ENCODE measurements at places on chromosomes 2 and 18.

GRCh38 chr18:37604032-37604431 is 38.4 kb upstream of the CELF4 start:
- DNase-seq = no peak

- DNase-seq = no peak
Observed at GRCh38 chr2:152815634-152816257, 97.3 kb downstream of the ARL6IP6 start.

GRCh38 chr2:236823963-236824362 is 254.3 kb downstream of the ACKR3 start:
- no peak for DNase-seq

GRCh38 chr18:46301571-46301970 is 197.4 kb downstream of the HAUS1 start:
- no peak for DNase-seq

DNA sequence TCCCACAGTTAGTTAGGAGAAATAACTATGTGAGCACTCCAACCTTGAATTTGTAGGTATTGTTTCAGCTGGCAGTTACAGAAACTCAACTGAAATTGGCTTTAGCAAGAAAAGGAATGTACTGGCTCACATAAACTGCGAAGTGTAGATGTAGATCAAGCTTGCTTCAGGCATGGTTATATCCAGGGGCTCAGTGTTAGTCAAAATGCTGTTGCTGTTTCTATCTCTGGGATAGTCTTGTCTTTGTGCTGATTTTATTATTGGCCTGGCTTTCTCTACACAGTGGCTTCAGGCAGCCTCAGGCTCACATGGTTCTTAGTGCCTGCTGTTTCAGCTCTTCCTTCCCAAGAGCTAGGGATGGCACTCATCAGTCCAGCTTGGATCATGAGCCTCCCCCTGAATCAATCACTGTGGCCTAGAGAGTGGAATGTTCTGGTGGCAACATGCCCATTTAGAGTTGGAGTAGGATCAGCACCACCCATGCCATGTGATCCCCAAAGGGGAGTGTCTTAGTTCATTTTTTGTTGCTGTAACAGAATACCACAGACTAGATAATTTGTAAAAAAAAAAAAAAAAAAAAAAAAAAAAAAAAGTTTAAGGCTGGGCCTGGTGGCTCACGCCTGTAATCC is 69.1 kb upstream of the FOXI3 start:
- DNase-seq = no peak

- peak; percentile 14 for DNase-seq
Observed at GRCh38 chr18:12686100-12686499, 16.4 kb downstream of the CEP76 start.

DNA sequence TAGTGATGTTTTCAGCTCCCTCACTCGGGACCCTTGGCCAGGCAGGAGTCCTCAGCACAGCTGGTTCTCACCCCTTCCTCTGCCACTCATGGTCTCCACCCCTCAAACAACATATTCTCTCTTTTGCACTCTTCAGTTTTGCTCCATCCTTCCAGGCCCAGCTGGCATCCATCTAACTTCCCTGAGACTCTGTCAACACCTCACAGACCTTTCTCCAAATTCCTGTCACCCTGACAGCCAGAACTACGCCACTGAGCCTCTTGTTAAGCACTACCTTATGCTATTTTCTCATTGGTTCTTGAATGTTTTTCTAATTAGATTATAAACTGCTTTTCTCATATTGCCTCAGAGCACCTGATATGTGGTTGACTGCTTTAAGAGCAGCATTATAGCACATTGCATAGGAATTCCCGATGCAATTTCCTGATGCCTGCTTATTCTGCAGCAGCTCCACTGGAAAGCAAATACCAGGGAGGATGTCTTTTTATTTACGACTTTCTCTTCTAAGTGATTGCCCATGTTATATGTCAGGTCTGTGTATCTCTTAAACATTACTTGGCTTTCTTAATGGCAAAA is 12.4 kb upstream of the INO80C start:
- DNase-seq = no peak

DNA sequence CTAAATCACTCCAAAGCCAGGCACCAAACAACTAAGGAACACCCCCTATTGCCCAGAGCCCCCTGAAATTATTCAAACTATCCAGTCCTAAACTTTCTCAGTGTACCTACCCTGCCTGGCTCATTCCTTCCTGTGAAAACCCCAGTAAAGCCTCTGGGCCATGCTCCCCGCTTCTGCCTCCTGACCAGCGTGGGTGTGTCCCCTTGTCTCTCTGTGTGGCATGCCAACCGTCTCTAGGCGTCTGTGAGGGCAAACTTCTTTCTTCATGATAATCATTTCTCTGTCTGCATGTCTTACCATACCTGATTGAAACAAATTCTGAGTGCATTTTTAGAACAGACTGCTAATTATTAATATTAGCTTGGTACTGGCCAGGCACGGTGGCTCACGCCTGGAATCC is 109.0 kb upstream of the MSH2 start:
- no peak for DNase-seq

DNA sequence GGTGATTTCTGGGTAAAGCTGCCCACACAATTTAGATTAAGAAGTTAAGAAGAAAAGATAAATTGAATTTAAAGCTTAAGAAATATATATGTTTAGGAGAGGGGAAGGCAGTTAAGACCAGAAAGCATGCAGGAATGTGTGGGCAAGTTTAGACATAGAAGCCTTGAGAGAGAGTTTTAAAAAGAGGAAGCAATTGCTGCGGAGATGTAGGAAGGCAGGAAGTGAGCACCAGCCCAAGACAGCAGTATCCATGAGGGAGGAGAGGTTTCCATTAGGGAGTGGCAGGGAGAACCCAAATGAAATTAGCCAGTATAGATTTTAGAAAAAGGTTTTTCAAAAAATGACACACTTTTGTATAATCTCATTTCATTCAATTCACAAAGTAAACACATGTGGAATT is 24.3 kb downstream of the DSC2 start:
- no peak for DNase-seq

DNA sequence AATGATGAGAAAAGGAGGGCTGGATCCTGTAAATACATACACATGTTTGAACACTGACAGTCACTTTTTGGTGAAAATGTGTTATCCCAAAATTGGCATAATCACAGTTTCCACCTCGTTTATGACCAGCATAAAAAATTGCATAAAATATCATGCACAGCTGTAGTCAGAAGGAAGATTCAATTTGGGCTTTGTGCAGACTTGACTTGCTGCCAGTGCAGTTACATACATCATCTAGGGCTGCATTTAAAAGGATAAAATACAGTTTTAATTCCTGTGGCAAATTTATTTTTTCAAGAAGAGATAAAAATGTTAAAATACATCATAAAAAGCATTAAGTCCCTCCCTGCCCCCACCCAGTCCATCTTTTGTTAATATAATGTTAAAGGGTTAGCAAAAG is 103.8 kb downstream of the VWC2L start:
- DNase-seq = no peak

- peak; percentile 35 for DNase-seq
Observed at GRCh38 chr2:12412898-12413305, 303.8 kb upstream of the TRIB2 start.

DNA sequence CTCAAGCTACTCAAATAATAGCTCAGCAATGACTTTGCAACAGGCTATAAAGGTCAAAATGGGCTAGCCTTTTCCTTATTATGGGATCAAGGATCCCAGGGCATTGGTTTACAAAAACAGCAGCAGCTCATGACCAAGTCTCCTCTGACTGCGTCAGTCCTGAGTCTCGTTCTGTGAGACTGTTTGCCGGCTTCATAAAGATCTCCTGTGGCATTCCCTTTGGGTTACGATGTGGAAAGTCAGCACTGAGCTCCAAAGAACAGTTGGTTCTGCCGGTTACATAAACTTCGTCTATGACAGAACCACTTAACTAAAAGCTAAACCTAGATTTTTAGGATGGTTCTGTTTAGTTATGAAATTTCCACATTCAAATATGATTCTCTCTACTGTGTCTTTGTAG is 674.9 kb downstream of the ZEB2 start:
- no peak for DNase-seq

GRCh38 chr2:223580951-223581350 is 21.2 kb downstream of the SCG2 start:
- DNase-seq = peak; percentile 23

GRCh38 chr18:63553081-63553480 is 10.9 kb downstream of the SERPINB12 start:
- DNase-seq = no peak

- no peak for DNase-seq
Observed at GRCh38 chr18:46343931-46344372, 239.8 kb downstream of the HAUS1 start.

DNA sequence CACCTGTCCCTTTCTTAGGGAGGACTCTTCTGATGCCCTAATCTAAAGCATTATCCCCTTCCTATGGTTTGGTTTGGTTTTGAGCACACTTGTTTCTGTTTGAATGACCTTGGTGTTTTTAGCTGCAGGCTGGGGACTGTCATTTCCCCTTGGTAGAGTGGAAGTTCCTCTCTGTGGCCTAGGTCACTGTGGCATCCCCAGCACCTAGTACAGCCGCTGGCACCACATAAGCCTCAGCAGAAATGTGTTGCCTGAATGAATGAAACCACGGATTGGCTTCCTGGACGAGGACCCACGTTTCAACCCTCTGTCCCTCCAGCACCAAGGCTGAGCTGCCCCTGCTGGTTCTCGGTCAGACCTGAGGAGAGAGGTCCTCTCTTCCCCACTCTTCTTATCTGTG is 159.9 kb downstream of the CTIF start:
- no peak for DNase-seq

DNA sequence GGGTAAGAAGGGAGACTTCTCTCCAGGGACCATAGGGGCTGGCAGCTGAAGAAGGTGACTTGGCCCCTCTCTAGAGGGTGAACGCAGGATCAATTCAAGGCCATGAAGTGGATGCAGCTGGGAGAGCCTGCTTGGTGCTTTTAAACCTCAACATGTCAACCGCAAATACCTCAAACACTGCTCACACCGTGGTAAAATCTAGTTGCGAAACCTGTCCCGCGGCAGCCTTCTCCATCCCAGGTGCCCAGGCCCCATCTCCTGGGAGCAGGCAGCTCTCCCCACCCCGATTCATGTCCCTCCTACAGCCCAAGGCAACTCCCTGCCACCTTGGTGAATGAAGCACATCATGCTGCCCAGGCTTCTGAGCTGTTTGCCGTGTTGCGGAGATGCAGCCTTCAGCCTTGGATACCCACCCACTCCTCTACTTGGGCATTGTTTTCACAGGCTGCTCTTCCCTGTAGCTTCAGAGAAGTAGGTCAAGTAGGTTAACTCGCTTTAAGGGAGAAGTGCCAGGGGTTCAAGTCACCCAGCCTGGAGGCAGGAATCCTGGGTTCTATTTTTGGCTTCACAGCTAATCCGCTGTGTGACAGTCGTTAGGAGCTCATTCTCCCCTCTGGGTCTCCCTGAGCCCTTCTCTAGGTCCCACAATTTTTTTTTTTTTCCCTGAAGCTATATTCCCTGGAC is 6.2 kb upstream of the EFR3B start:
- no peak for DNase-seq

DNA sequence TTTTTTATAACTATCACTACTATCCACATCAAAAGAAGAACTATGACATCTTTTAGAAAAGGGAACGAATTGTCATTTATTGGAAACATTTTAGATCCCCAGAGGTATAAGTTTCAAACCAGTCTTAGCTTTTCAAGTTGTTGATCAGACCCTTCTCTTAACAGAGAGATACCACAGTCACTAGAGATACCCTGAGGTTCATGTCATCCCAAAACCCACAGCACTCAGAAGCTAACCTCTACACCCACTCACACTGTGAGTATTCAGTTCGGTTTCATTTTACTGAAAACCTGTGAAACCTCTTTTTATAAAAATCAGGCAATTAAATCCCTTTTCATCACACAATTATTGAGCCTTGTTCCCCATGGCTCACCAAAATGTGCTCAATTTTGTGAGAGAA is 156.2 kb downstream of the DTNA start:
- no peak for DNase-seq

DNA sequence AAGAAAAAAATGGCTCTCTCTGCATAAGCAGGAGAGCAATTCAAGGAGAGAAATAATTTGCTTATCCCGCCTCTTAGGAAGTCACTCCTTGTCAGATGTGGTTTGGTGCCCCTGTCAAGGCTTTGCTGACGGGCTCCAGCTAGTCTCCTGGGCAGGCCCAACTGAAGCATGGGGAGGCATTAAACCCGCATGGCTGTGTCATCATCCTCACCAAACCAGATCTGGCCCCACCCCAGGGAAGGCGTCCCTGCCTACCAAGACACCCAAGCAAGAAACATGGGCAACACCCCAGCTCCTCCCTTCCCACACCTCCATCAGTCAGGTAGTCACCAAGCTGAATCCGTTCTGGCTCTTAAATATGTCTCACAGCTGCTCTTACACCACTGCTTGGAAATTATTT is 108.0 kb downstream of the SGPP2 start:
- no peak for DNase-seq

GRCh38 chr2:27264253-27264752 is 1.5 kb upstream of the SLC30A3 start:
- DNase-seq = no peak

DNA sequence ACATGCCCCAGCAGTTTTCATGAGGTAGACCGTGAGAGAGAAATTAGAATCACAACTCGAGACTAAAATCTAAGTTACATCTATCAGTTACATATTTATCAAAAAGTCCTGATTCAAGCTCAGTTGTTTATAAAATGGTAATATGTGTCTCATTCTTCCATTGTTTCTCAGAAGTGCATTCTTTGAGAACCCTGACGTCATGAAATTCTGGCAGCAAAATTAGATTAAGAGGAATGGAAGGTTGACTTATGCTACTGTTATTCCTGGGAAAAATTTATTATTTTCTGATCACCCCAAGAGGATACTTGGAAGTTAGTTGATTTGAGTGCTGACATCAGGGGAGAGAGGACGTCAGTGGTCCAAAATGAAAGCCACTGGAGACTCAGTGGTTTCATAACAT is 1864.8 kb upstream of the LRRTM1 start:
- no peak for DNase-seq

GRCh38 chr2:39701137-39701536 is 35.4 kb downstream of the TMEM178A start:
- DNase-seq = no peak

GRCh38 chr2:27125104-27125503 is 1.5 kb downstream of the ABHD1 start:
- no peak for DNase-seq

DNA sequence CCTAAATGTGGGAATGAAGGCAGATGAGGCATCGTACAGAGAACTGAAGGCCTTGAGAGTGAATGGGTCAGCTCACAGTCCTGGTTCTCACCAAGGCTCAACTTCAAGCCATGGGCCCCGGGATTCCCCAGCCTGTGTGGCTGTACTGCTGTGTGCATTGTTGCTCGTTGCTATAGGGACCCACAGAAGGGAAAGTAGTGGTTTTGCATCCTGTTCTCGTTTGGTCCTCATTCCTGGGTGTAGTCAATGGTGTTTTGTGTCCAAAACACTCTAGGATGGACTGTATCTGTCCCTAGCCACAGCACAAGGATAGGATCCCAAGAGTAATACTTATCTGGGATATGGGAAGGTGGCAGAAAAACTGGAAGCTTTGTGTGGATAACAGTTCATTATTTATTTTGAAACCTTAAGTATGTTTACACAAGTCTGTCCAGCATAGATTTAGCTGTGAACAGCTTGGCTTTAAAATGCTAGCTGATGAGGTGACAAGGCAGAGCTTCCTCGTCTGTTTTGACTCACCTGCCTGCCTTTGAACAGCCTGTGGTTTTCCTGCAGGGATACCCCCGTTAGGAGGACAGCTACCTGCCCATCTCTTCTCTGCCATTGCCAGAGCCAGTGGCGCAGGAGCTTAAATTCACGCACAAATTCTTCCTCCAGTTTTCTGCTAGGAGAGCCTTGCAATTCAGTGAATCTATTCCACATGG is 85.0 kb downstream of the WDSUB1 start:
- DNase-seq = no peak

- no peak for DNase-seq
Observed at GRCh38 chr2:112251271-112251670, 3.6 kb downstream of the ZC3H8 start.

- no peak for DNase-seq
Observed at GRCh38 chr18:525036-525797, 24.7 kb upstream of the COLEC12 start.
